ENCODE measurements at places on chromosomes 11 and 22. TPM values are rescaled to one million over a fixed set of nuclear protein-coding genes. Genes with fewer than 3 reads are reported as not detected.

NXPE1 gene
- 202 TPM for total RNA-seq

CFAP300 gene
- total RNA-seq: 0.50 TPM

CRYBA4 gene
- total RNA-seq: not detected

OR51I1 gene
- not detected for total RNA-seq

TUB gene
- total RNA-seq: 0.89 TPM

ATXN10 gene
- 65.6 TPM for total RNA-seq

SLC22A8 gene
- not detected for total RNA-seq

MS4A1 gene
- total RNA-seq: 1.6 TPM

OR2AG2 gene
- 0.21 TPM for total RNA-seq

SLC22A25 gene
- not detected for total RNA-seq

PHOX2A gene
- total RNA-seq: 0.61 TPM

HYLS1 gene
- total RNA-seq: 4.9 TPM

MS4A14 gene
- total RNA-seq: 1.7 TPM

KRTAP5-8 gene
- 0.22 TPM for total RNA-seq

MOGAT2 gene
- 204 TPM for total RNA-seq

SCT gene
- 2.7 TPM for total RNA-seq

GSTT2 gene
- total RNA-seq: not detected

NPAS4 gene
- not detected for total RNA-seq

PRG2 gene
- total RNA-seq: 0.22 TPM

CCDC179 gene
- total RNA-seq: not detected

C11orf86 gene
- 24.5 TPM for total RNA-seq

FAM180B gene
- not detected for total RNA-seq

UPK3A gene
- 0.34 TPM for total RNA-seq

ENTHD1 gene
- total RNA-seq: not detected

CYP2D6 gene
- 3.9 TPM for total RNA-seq

RIMBP3C gene
- total RNA-seq: 0.28 TPM

GGT5 gene
- total RNA-seq: 3.7 TPM

IL17REL gene
- 0.17 TPM for total RNA-seq

CD3D gene
- 4.3 TPM for total RNA-seq

KRTAP5-7 gene
- total RNA-seq: 0.61 TPM

OR51V1 gene
- total RNA-seq: not detected

ASCL2 gene
- 6.3 TPM for total RNA-seq

NXPE2 gene
- 28.1 TPM for total RNA-seq

KIF18A gene
- total RNA-seq: 1.9 TPM

RAB3IL1 gene
- 7.0 TPM for total RNA-seq

MRGPRX3 gene
- total RNA-seq: not detected

KCNJ1 gene
- not detected for total RNA-seq

SCGB1C1 gene
- total RNA-seq: not detected

APOBEC3H gene
- total RNA-seq: not detected

MISFA gene
- 1.8 TPM for total RNA-seq

SGSM1 gene
- 4.1 TPM for total RNA-seq

KCNK7 gene
- 0.40 TPM for total RNA-seq

C11orf91 gene
- not detected for total RNA-seq

POLR2F gene
- 60.2 TPM for total RNA-seq

FAM227A gene
- 0.50 TPM for total RNA-seq

BACE1 gene
- total RNA-seq: 11.1 TPM

RASSF10 gene
- 1.0 TPM for total RNA-seq

SDHAF2 gene
- 33.4 TPM for total RNA-seq

CCDC73 gene
- not detected for total RNA-seq

CASP5 gene
- total RNA-seq: 31.1 TPM

KDM4D gene
- total RNA-seq: 0.25 TPM

IGLL1 gene
- total RNA-seq: not detected

Data from left colon (tissue), 2 donors.